ENCODE measurements at places on chromosomes 16 and 17. TPM values are rescaled to one million over a fixed set of nuclear protein-coding genes. Genes with fewer than 3 reads are reported as not detected.

GRCh38 chr17:37089956-37090355 lies 141.2 kb downstream of the AATF start:
- DNase-seq = no peak

DNA sequence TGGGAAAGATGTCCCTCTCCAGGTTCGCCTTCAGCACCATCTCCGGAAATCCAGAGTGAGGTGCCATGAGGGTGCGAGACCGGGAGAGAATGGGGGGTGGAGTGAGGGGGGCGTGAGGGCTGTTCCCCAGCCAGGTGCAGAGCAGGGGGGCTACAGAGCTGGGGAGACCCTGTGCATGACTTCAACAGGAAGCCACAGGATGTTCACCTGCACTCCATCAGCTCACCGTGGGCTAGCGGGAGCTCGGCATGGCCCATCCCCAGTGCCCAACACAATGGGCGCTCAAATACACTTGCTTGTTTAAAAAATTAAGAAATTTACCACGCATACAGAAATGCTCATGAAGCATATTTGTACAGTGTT lies 27.7 kb downstream of the TMEM235 start:
- no peak for DNase-seq

GRCh38 chr17:44788139-44788538 lies 29.4 kb downstream of the ADAM11 start:
- DNase-seq = no peak

Gene TPSD1
- 0.31 TPM for total RNA-seq

- DNase-seq = no peak
Observed at GRCh38 chr16:64809876-64810629, 311.8 kb downstream of the CDH11 start.

Gene TGFB1I1
- total RNA-seq = 4.6 TPM

- DNase-seq = no peak
Observed at GRCh38 chr16:82147546-82147945, 22.5 kb downstream of the MPHOSPH6 start.

Gene CFAP97D1
- total RNA-seq = 0.13 TPM

Gene SLC5A2
- 1.1 TPM for total RNA-seq

DNA sequence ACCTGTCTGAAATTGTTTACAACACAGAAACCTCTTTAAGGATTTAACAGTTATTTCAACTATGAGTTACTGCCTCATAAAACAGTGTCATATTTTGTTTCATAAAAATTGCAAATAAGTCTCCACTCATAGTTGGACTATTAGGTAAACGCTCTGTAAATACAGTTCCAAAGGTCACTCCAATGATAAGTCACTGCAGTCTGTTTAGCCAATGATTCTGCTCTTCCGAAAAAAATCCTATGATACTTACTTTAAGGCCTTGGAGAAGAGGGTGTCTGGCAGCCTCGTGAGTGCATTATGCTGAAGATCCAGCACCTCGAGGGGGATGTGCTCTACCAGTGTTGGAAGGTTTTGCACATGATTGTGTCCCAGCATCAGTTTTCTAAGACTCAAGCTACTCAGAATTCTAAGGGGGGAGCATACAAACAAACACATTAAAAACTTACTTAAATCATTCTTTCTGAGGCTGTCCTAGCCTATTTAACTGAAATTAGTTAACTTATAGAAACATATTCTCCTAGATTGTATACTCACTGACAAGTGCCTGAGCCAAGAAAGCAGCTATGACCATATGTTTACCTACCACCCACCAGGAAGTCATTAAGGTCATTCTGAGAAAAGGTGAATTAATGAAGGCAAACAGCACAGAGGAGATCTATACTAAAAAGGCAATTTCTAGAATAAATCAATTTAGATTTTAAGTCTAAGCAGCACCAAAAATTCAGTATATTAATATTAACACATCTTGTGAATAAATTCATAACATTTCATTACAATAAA lies 41.1 kb downstream of the MARVELD3 start:
- DNase-seq = no peak

DNA sequence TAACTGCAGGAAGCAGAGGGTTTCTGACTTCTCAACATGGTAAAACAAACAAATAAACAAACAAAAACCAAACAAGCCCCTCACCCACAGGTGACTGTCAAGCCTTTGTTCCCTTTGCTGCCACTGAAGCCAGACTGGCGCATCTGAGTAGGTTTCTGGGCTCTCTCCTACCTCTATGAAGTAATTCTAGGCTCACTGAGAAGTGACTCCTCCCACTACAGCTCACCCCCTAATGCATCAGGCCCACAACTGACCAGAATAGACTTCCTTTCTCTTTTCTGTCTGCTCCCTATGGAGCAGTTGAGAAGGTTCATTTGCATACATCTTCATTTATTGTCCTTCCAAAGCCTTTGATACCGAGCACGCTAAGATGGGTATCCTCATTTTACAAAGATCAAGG lies 77.0 kb upstream of the CCL2 start:
- peak; percentile 60 for DNase-seq

DNA sequence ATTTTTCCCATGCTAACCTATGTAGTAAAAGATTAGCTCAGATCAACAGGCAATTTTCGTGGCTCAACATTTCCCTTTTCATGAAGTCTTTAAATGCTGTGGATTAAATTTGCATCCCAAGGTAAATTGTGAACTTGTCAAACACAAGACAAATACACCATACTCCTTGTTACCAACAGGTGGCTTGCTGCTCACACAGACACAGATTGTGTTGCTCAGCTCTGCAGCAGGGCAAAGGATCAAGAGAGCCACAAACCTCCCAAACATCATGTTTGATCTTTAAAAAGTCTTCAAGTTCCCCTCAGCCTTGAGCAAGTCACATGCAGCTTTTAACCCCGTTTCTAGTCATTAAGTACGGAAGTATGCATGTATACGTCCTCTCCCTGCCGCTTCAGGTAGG lies 119.6 kb upstream of the CNTNAP4 start:
- no peak for DNase-seq

Gene ZNF18
- 10.8 TPM for total RNA-seq

GRCh38 chr16:72934636-72935403 lies 113.1 kb downstream of the ZFHX3 start:
- DNase-seq = no peak

Gene EFNB3
- total RNA-seq = 14.5 TPM

DNA sequence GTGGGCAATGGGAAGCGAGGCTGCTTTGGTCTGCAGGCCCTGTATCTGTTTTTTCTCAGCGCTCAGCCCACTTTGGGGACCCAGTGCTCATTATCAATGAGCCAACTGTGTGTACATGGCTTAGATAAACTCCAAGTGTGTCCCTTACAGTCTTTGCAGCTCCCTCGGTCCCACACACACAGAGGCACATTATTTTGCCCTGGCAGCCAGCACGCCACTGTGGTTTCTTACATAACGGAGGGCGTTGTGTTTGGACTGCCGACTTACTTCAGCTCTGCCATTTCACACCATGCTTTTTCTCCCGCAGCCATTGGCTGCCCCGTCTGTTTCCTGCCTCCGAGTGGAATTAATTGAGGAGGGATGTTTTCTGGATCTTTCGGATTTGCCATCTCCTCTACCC lies 56.5 kb upstream of the CLEC18A start:
- DNase-seq = no peak

Gene EPOP
- total RNA-seq = 8.7 TPM
